Upper lobe of right lung (tissue), 1 donor: ENCODE measurements at places on chromosomes 12 and 14. TPM values are rescaled to one million over a fixed set of nuclear protein-coding genes. Genes with fewer than 3 reads are reported as not detected.

SALL2 gene
- total RNA-seq, result 8.1 TPM

- no peaks in the 10 kb centered on the region for H3K27me3 ChIP-seq
- H3K27ac ChIP-seq, result no peak overlapping the region
- no peaks in the 10 kb centered on the region for H3K36me3 ChIP-seq
- H3K4me3 ChIP-seq, result no peak overlapping the region
- no peaks in the 10 kb centered on the region for H3K4me1 ChIP-seq
- peak; percentile 48 for DNase-seq
Measured at GRCh38 chr14:104355101-104356019, 217.0 kb downstream of the KIF26A start.

IAPP gene
- total RNA-seq, result not detected

GRCh38 chr12:2076196-2076570 lies 23.4 kb downstream of the CACNA1C start:
- peak overlapping the region; percentile 32 for H3K27ac ChIP-seq
- no peak overlapping the region for H3K4me3 ChIP-seq
- DNase-seq, result no peak
- H3K27me3 ChIP-seq, result no peaks in the 10 kb centered on the region

DNA sequence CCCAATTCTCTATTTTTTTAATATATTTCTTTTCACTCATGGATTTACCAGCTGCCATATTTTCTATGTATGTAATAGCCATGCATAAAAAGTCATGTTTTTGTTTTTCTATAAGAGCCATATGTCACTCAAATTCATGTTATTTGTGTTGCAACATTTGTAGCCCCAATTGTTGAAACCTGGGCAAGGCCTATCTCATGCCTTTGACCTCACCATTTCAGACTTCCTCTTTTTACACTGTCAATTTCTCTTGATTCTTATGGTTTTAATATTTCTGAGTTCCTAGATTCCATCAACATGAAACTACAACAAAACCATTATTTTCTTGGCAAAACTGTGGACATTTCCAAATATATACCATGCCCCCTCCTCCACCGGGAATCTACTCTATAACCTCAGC lies 647.5 kb downstream of the C12orf50 start:
- H3K4me3 ChIP-seq, result no peak overlapping the region
- H3K27ac ChIP-seq, result no peak overlapping the region
- no peaks in the 10 kb centered on the region for H3K27me3 ChIP-seq
- no peaks in the 10 kb centered on the region for H3K4me1 ChIP-seq
- no peak for DNase-seq
- no peaks in the 10 kb centered on the region for H3K36me3 ChIP-seq

DNA sequence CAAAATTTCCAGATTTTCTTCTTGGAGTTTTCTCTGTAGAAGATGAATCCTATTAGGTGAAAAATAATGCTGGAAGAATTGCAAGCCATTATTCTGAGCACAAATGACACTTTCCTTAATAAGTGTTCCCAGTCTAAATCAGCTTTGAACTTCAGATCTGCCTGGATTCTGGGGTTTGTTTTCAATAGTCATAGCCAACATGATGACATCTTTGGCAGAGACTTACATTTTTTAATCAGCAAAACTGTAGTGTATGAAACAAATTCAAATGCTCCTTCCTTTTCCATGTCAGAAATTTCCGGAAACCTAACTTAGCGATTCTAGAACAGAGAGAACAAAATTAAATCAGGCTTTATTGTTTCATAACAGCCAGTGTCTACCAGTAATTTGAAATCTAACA lies 88.5 kb downstream of the TSPAN8 start:
- no peaks in the 10 kb centered on the region for H3K36me3 ChIP-seq
- no peak overlapping the region for H3K27ac ChIP-seq
- H3K27me3 ChIP-seq, result no peaks in the 10 kb centered on the region
- no peak for DNase-seq
